ENCODE measurements at places on chromosomes 6 and 20.

DNA sequence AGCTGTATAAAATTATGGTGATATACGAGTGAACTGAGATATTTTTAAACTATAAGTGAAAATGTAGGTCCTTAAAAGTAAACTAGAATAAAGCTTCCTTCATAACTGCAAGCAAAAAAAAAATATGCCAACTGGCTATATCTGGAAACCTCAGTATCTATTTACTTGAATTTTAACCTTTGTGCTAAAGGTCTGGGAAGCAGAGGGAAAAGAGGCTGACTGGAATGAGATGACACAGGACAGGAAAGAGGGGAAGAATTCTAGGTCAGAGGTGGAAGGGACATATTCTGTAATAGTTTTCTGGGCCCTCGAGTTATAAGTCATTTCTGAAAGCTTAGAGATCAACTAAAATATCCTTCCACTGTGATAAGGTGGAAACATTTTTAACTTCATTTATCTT is 46.8 kb downstream of the AIG1 start:
- DNase-seq: no peak

DNA sequence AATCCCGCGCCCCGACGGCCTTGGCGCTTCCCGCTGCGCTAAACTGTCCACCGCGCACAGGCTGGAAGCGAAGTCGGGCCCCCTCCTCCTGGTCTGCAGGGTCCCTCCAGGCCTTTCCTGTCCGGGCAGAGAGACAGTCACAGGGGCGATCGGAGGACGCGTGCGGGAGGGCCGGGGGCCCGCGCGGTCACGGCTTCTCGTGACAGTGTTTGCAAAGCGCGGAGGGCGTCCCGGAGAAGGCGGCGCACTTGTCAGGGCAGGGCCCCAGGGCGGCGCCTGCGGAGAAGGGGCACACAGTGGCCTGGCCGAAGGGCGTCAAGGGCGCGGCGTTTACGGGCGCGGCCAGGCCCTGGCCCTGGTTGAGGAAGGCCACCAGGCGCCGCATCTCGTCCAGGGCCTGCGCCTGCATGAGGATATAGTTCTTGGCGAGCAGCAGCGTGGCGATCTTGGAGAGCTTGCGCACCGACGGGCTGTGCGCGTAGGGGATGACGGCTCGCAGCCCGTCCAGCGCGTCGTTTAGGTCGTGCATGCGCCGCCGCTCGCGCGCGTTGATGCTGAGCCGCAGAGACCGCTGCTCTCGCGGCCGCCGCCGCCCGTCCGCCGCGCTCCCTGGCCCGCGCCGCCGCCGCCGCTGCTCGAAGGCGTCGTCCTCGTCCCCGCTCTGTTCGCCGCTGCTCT is 763 bp downstream of the BHLHE23 start:
- DNase-seq: no peak

- DNase-seq: peak; percentile 83
These were observed 637 bp downstream of the MYLK4 start for GRCh38 chr6:2749969-2750600.

DNA sequence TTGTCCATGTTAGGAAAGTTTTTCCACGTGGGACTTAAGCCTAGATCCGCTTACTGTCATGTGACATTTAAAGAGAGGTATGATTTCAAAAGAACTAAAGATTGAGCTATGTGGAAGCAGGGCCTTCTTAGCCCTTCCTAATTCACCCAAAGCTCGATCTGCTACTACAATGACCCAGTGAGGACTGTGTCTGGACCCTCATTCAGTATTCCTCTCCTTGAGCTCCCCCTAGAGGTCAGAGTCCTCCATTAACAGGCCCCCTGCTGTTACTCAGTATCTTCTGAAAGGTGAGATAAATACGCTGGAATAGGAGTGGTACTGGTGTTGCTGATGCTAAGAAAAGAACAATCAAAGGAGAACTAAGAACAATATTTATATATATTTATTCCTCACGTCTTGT is 414.0 kb downstream of the GJA1 start:
- peak; percentile 49 for DNase-seq

DNA sequence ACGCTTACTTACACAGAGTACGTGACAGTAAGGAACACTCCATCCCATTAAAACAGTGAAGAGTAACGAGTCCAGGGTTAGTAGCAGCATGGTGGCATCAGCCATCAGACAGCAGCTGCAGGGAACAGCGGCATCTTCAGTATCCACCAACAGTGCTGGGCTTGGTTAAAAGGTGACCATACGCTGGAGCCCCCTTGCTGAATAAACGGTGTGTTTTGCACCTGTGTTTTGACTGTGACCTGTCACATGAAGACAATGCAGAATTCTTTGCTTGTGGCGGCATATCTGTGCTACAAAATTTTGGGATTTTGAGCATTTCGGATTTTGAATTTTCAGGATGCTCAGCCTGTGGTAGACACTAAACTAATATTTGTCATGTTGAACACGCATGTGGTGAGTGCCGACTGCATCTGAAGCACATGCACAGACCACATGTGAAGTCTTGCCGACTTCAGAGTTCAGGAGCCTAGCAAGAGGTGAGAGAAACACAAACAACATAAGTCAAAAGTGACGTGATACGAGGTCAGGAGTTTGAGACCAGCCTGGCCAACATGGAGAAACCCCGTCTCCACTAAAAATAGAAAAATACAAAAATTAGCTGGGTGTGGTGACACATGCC is 69.3 kb upstream of the FRMD1 start:
- no peak for DNase-seq

DNA sequence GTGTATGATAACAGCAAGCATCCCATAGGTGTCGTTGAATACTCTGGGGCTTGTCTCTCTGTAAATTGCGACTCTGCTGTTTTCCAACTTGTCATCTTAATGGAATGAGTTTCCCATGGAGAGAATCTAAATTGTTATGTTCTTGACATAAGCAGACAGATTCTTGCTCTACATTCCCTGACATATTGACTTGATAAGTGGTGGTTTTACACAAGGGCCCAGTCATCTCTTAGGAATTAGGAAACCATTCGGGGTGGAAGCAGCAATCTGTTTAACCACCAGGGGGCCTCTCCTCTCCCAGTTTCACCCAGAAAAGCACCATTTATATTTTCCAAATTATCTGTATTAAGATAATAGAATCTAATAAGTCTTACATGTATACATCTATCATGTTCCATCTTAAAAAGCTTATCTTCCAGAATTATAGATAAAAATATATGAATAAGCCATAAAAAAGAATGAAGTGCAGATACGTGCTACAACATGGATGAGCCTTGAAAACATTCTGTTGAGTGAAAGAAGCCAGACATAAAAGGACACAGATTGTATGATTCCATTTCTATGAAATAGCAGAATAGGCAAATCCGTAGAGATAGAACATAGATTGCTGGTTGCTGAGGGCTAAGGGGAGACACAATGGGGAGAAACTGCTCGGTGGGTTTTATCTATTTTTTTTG is 23.1 kb upstream of the MROH8 start:
- DNase-seq: peak; percentile 57

DNA sequence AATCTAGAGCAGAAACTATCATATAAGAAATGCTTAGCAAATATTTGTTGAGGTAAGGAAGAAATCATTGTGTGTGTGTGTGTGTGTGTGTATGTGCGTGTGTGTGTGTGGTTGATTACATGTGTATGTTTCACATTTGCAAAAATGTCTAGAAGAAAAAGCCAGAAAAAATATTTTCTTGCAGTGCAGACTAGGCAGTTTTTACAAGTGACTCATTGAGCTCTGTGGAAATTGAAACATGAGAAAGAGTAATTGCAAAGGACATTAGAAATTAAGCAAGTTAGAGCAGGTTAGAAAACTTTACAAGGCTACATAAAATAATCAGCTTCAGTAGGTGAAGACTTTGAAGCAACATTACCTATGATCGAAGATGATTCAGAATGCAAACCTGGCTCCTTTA is 669.0 kb upstream of the EYS start:
- no peak for DNase-seq

GRCh38 chr6:138286698-138287097 is 68.4 kb upstream of the PBOV1 start:
- DNase-seq: no peak

Measured in suppressor macrophage (primary cell).